ENCODE measurements at places on chromosomes 7 and 10.

DNA sequence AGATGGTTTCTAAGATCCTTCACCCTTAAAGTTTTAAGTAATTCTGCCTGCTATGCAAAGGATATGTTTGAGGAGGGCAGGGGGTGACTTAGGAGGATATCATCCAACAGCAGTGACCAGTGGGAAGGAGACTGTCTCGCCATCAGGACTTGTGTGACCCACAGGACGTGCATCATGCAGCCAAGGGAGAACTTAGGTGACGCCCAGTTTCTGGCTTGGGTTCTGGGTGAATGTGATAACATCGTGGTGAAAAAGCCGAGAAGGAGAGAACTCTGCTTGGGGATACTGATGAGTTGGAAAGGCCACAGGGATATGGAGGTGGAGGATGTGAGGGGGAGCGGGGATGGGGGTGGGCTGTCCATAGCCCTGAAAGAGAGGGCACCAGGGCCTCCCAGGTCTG is 3.8 kb downstream of the WIPI2 start:
- DNase-seq: no peak

DNA sequence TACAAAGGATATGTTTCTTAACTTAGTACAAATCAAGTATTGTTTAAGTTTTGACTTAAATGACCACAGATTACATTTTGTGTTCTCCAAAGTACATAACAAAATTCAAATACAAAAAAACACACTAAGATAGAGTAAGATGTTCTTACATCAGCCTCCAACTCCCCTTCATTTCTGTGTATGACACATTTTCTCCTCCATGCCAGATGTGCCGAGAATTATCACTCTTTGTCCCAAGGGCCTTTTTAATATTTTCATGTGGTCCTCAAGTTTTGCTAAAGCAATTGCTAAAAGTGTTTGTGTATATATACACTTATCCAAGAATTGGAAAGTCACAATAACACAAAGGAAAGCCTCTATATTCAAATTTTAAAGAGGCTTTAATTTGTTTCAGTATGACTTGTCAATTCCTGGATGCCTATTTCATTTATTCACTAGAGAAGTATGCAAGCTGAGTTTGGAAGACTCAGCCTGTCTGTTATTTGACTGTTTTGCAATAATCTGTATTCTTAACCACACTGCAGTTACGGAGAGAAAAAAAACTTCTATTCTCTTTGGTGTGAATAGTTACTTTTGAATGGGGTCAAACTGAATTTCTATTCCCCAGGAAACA is 586.4 kb upstream of the SEMA3D start:
- DNase-seq: no peak

GRCh38 chr10:79254333-79255006 is 92.8 kb upstream of the PPIF start:
- no peak for DNase-seq

GRCh38 chr10:123614888-123615287 is 51.3 kb upstream of the GPR26 start:
- DNase-seq: no peak

DNA sequence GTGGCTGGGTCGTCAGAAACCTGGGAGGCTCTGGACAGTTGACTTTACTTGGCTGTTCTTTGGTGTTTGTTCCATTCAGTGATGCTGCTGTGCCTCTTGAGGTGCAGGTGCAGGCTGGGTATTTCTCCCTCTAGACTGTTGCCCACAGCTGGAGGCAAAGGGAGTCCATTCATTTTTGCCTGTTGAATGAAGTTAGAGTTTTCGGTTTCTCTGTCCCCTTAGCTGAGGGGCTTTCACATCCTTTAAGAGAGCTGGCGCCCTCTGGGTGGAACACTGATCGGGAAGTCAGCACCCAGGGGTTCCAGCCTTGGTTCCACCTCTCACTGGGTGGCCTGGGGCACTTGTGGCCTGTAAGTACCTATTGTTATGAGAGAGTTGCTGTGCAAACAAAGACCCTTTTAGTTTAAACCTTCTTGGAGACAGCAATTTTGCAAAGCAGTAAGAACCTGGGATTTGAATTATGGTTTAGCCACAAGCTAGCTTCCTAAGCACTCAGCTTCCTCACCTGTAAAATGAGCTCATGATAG is 67.2 kb downstream of the GRK5 start:
- DNase-seq: no peak

DNA sequence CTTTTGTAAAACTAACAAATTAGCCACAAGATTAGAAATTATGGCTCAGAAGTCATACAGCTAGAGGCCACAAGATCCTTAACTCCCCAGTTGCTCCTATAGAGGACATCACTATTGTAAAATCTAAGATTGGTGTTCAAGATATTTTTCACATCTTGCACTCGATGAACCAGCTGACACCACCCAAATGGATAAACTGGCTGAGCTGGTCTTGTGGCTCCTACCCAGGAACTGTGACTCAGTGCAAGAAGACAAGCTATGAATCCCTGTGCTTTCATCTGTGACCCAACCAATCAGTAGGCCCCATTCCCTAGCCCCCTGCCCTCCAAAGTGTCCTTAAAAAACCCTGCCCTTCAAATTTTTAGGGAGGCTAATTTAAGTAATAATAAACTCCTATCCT is 27.9 kb upstream of the R3HCC1L start:
- DNase-seq: no peak

DNA sequence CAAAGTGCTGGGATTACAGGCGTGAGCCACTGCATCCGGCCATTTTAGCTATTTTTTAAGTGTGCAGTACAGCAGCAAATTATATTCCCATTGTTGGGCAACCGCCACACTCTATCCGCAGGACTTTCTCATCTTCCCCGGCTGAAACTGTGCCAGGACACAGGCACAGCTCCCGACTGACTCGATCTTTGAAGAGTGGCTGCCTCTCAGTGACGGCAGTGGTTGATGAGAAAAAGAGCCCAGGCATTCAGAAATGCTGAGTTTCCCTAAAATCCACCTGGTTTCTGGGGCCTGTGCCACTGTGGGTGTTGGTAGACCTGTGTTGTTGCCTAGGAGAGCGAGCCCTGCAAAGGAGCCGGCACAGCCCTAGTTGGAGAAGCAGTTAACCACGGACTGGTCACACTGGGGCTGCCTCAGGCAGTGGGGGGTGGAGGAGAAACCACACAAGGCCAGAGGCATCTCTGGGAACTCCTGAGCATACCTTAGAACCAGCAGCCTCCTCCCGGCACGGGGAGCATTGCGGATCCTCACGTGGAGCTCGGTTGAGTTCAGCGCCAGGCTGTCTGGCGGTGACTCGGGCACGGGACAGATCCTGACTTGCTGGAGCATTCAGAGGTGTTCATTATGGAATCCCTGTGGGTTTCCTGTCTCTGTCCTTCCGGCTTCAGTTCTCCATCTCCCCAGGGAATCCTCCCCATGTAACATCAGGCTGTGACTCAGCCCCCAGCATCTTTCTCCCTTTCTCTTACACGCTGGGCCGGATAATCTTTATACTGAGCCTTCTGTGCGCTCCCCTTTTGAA is 16.2 kb downstream of the PFKFB3 start:
- no peak for DNase-seq

GRCh38 chr10:68897336-68897741 is 3.8 kb upstream of the DDX50 start:
- peak; percentile 32 for DNase-seq

DNA sequence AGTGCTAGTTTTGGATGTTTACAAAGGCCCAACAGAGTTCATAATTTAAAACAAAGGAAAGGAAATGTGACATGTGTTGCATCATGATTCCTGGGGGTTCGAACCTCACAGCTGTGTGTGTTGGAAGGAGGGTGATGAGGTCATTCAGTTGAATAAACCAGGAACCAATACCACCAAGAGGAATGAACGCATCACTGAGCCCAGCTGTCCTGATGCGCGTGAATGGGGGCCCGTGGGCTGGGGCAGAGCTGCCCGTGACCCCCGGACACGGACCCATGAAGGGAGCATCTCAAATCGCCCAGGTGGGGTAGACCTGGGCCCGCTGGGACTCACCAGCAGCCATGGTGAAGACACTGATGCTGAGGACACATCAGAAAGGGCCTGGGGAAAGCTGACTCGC is 33.0 kb downstream of the BRI3 start:
- DNase-seq: no peak

DNA sequence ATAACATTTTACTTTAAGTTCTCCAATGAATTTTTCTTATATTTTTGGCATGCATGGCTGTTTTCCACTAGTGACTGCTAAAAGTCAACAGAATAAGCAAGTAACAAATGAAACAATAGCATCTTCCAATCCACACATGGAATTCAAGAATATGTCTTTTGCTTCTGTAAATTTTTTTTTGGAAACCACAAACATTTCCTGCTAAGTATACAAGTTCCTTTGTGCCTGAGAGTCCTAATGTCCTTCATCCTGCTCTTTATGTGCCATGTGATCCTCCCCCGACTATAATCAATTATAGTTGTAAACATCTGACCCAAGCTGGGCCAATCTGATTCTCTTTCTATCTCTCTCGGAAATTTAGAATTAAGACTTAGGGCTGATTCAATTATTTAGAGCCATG is 61.2 kb downstream of the PPP1R3C start:
- DNase-seq: no peak

- peak; percentile 58 for DNase-seq
These were observed 43.5 kb downstream of the VTI1A start for GRCh38 chr10:112490545-112490944.

- DNase-seq: no peak
These were observed 56.9 kb upstream of the ADGRA1 start for GRCh38 chr10:133030781-133031180.

GRCh38 chr10:102785818-102786217 is 42.1 kb downstream of the WBP1L start:
- DNase-seq: no peak

DNA sequence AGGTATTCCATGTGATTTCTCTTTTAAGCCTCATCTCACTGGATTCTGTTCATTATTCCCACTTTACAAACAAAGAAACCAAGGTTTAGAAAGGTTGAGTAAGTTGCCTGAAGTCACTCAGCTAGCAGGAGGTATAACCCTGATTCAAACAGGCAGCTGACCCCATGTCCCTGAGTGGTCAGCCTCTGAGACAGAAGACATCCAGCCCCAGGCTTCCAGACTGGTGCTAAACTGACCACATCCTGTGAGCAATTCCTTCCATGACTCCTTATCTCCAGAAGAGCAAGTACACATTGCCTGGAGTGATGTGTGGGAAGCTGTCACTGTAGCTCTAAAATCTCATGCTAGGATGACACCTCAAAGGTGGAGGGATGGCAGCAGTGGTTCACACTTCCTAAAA is 3.7 kb downstream of the PLPP4 start:
- no peak for DNase-seq

- no peak for DNase-seq
These were observed 76.4 kb downstream of the RGS10 start for GRCh38 chr10:119466076-119466475.

- DNase-seq: no peak
These were observed 252.2 kb upstream of the HABP2 start for GRCh38 chr10:113300617-113301016.

DNA sequence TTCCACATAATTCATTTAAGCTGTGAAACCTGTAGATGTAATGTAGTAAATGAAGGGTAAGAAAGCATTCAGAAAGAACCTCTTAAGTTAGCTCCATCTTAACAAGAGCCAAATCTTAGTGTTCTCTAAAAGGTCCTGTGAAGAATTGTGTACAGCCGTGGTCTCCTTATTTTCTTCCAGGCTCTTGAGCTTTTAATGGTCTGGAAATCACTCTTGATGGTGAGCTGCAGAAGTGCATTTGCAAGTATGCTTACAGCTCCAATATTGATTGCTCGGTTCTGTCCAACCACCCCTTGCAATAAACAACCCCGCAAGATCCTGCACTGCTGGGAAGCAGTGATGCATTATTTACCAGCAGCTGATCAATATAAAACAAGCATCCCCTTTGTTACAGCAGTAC is 690.8 kb upstream of the FZD8 start:
- DNase-seq: no peak

All from SHP77 (cell line).